Type B pancreatic cell (in vitro differentiated cells): ENCODE measurements at places on chromosomes 3 and 15. TPM values are rescaled to one million over a fixed set of nuclear protein-coding genes. Genes with fewer than 3 reads are reported as not detected.

- no peak for DNase-seq
These were observed 753 bp downstream of the EPHB1 start for GRCh38 chr3:134795746-134796280.

GRCh38 chr15:66236806-66237375 is 16.7 kb downstream of the MEGF11 start:
- DNase-seq: no peak

Gene ZBTB20
- total RNA-seq: 7.6 and 14.4 TPM in 2 replicates

Gene IL12A
- 0.31 and 0.34 TPM in 2 replicates for total RNA-seq
